GM12892 (cell line): ENCODE measurements at places on chromosomes 6 and 20.

- DNase-seq: no peak
These were observed 35.1 kb upstream of the HS3ST5 start for GRCh38 chr6:114377881-114378280.

DNA sequence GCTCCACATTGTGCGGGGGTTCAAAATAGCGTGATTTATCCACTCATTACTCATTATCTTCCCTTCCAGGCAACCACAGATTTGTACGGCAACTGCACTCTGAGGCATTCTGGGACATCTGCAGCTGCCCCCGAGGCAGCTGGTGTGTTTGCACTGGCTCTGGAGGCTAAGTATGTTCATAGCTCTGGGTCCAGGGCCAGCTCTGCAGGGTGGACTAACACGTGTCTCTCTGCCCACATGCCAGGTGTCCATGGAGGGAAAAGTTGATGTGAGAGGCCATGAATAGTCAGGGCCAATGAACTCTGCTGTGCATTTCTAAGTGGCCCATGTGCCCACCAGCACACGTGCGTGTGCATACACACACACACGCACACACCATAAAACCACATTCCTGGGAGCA, 74.9 kb downstream of the BFSP1 start:
- no peak for DNase-seq

DNA sequence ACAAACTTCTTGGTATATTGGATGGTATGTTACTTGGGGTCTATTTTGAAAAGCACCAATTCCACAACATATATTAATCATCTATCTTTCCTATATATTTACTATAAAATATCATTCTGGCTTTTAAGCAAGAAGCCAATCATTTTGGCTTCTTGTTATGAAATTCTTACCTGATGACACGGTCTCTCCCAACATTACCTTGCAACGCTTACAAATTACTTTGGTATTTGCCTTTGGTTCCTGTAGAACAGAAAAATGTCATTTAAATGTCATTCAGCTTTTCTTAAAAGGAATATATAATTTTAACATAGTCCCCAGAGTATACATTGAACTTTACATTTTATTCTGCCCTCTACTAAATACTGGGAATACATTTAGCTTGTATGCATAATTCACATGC, 27.4 kb downstream of the UBE3D start:
- no peak for DNase-seq

- no peak for DNase-seq
These were observed 77.1 kb upstream of the EMILIN3 start for GRCh38 chr20:41443691-41444090.

GRCh38 chr6:30157999-30158398, 3.0 kb downstream of the TRIM10 start:
- DNase-seq: no peak

GRCh38 chr6:145960918-145961589, 3.1 kb downstream of the SHPRH start:
- no peak for DNase-seq
